LHCN-M2 (cell line): ENCODE measurements at places on chromosomes 13 and 19. TPM values are rescaled to one million over a fixed set of nuclear protein-coding genes. Genes with fewer than 3 reads are reported as not detected.

Gene IFNL1
- not detected in 2 replicates for total RNA-seq

DNA sequence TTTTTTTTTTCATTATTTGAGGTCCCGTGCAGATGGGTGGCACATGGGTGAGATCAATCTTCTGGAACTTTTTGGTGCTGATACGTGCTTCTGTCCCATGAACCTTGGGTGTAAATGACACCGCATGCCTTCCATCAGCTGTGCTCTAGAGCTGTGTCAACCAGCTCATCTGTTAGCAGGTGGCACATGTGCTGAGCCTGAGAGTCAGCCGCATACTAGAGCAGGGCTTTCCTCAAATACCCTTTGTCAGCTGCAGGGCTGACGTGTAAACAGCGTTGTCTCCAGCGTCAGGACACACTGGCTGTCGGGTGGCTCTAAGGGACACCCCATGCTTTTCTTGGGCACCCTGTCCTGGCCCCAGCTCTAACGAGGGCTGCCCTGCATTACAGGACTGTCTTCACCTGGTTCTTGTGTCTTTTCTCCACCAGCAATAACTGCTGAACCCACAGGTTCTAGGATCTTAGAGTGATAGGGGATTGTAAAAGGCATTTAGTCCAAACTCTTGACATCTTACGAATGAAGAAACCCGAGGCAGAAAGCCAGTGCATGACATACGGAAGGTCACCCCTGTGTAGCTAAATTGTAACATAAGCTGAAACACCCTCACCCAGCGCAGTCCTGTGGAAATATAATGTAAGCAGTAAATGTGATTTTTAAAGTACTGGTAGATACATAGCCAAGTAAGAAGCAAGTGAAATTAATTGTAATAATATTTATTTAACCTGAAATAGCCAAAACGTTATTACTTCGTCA, 119.5 kb downstream of the LRCH1 start:
- no peak for DNase-seq

Gene DCT
- 0.06 TPM in 1 of 2 replicates, not detected in the other for total RNA-seq

- DNase-seq: peak; percentile 36
Measured at GRCh38 chr19:7988307-7988706, 17.1 kb downstream of the ELAVL1 start.

Gene SELENOV
- not detected in 2 replicates for total RNA-seq

Gene CYSLTR2
- not detected in 2 replicates for total RNA-seq

Gene FPR3
- not detected in 2 replicates for total RNA-seq

GRCh38 chr19:39327363-39328045, 6.8 kb upstream of the LRFN1 start:
- no peak for DNase-seq

- DNase-seq: peak; percentile 74
Measured at GRCh38 chr13:97339019-97339987, 94.7 kb upstream of the RAP2A start.

DNA sequence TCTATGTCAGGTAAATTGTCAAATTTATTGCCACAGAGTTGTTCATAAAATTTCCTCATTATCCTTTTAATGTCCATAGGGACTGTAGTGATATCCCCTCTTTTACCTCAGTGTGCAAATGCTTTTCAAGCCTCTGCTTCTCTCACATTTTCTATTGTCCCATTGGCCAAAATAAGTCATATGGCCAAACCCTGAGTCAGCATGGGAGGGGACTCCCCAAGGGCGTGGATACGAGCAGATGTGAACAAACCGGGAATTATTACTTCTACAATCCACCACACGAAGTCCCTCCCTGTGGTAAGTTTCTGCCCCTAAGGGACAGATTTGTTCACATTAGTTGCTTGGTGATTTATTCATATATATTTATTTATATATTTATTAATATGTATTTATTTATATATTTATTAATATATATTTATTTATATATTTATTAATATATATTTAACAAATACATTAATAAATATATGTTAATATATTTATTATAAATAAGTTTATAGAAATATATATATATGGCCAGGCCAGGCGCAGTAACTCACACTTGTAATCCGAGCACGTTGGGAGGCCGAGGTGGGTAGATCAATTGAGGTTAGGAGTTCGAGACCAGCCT, 20.1 kb upstream of the CAMSAP3 start:
- peak; percentile 20 for DNase-seq

GRCh38 chr13:79349011-79349410, 57.0 kb downstream of the RBM26 start:
- no peak for DNase-seq

DNA sequence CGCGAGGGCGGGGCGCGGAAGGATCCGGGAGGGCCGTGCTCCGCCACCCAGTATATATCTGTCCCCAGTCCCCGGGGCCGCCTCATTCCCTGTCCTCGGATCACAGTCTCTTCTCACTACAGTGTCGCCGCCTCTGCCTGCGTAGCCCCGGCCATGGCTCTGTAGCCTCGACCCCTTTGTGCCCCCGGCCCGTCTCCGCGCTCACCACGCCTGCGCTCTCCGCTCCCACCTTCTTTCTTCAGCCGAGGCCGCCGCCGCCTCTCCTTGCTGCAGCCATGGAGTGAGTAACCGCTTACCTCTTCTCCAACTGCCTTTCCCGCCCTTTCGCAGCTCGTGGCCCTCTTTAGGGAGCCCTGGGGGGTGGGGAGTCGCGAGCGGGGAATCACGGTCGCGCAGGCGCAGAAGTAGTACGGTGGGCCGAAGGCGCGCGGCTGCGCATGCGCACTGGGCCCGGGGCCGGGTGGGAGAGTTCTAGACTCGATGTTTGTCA, at the start of the genes ATF5 and NUP62:
ATF5 (plus strand) TSS at position 85 of the 490 bp plus-strand sequence. CDS start 1,646 bp downstream, outside the sequence.
NUP62 (minus strand) TSS at position 384 of the 490 bp plus-strand sequence. CDS start 19,697 bp downstream, outside the sequence.
- DNase-seq: peak; percentile 86

DNA sequence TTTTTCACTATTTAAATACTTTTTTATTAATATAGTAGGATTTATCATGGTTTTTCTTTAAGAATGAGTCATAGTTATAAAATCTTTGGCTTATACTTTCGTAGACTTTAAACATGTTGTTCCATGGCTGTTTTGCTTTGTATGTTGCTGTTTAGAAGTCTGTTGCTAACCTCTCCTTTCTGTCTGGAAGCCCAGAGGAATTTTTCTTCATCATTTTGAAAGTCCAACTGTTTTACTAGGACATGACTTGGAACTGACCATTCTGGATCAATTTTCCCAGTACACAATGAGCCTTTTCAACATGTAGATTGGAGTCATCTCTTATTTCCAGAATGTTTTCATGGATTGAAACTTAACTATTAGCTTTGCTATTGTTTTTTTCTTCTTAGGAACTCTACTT, 7.9 kb downstream of the CAB39L start:
- peak; percentile 34 for DNase-seq

Gene CCL25
- total RNA-seq: not detected in 2 replicates

Gene SLC25A15
- total RNA-seq: 32.9 and 33.9 TPM in 2 replicates

Gene MED29
- 32.8 and 38.7 TPM in 2 replicates for total RNA-seq

Gene TPTE2
- total RNA-seq: not detected in 2 replicates

DNA sequence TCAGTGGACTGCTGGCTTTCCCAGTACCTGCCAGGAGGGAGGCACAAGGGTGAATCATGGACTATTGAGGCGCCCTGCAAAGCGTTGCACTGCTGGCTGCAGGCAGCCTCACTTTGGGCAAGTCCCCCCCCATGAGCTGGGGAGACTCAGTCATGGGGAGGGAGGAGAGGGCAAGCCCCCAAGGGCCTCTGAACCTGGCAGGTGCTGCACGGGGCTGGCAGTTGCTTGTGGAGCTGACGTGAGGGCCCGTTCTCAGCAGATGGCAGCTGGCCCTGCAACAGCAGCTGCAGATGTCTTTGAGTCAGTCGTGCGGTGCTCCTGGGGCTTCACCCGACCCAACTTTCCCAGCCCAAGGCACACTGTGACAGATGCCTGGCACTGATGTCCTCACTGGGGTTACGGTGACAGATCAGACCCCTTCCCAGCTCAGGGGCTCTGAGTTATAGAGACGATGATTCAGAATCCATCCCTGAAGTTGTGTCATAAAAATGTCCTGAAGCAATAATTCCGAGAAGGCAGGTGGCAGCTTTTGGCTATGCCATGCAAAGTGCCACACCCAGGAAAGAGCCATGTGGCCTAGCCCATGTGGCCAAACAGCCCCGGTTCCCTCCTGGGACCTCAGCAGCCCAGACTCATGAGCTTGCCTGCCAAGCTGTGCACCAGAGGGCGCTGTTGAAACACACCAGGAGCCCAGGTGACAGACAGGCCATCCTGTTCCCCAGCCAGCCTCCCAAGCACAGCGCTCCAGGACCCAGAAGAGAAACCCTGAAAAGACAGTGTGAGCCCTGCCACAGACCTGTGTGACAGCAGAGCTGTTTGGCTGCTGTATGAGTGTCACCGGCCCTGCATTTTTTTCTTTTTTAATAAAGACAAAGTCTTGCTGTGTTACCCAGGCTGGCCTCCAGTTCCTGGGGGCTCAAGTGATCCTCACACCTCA, 53.6 kb upstream of the LDLR start:
- DNase-seq: peak; percentile 97

GRCh38 chr19:40191836-40192646, 815 bp downstream of the MAP3K10 start:
- DNase-seq: peak; percentile 21

GRCh38 chr19:34145741-34146202, 26.5 kb upstream of the LSM14A start:
- peak; percentile 42 for DNase-seq

- no peak for DNase-seq
Measured at GRCh38 chr13:79909644-79910043, 428.7 kb downstream of the NDFIP2 start.

DNA sequence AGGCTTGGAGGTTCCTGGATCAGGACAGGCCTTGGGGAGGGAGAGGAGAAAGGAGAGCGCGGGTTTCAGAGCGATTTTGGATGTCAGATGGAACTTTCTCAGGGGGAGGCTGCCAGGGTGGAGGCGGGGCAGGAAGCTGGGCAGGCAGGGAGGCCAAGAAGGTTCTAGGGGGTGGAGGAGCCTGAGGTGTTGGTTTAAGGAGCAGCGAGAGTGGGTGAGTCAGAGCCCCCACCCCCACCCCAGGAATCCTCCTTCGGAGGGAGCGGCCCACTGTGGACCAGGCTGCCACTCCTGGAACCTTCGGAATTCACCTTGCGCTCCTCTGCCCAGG, 15.9 kb upstream of the NOP53 start:
- DNase-seq: peak; percentile 65

- peak; percentile 74 for DNase-seq
Measured at GRCh38 chr19:4267101-4267900, 11.8 kb upstream of the SHD start.

Gene CGB3
- total RNA-seq: not detected in 2 replicates

- no peak for DNase-seq
Measured at GRCh38 chr13:99993660-99994637, 12.4 kb downstream of the ZIC2 start.

GRCh38 chr19:45999653-46000121, 4.4 kb downstream of the CCDC61 start:
- DNase-seq: no peak

Gene SHANK1
- 3.6 and 6.3 TPM in 2 replicates for total RNA-seq

Gene MAB21L1
- 0.06 TPM in 1 of 2 replicates, not detected in the other for total RNA-seq

- peak; percentile 51 for DNase-seq
Measured at GRCh38 chr13:42899266-42899665, 92.8 kb downstream of the EPSTI1 start.

GRCh38 chr19:38735257-38735686, 9.0 kb downstream of the CAPN12 start:
- no peak for DNase-seq

Gene COL4A2
- 67.4 and 77.5 TPM in 2 replicates for total RNA-seq

DNA sequence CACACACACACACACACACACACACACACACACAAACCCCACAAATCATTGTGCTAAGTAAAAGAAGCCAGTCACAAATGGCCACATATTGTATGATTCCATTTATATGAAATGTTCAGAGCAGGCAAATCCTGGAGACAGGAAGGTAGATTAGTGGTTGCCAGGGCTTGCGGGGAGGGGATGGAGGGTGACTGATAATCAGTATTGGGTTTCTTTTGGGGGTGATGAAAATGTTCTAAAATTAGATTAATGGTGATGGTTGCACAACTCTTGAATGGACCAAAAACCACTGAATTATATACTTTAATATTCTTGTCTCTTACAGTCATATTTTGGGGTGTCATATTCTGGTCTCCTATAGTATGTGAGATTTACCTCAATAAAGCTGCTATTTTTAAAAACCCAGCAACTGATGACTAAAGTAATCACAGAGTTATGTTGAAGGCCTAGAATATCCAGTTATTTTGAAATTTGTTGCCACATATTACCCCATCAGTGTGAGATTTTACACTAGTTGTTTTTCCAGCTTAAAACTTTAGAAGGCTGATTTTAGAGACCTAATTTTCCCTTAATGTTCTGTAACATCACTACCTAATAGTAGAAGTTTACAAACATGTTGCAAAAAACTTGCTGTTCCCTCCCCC, 20.3 kb downstream of the FLT1 start:
- DNase-seq: no peak

Gene KLK10
- total RNA-seq: not detected in 2 replicates

GRCh38 chr13:82947683-82948082, 934.6 kb downstream of the SLITRK1 start:
- no peak for DNase-seq

Gene ZNF230
- total RNA-seq: 2.7 and 4.7 TPM in 2 replicates

Gene RFPL4AL1
- not detected in 2 replicates for total RNA-seq

Gene MYH14
- total RNA-seq: not detected in 2 replicates

DNA sequence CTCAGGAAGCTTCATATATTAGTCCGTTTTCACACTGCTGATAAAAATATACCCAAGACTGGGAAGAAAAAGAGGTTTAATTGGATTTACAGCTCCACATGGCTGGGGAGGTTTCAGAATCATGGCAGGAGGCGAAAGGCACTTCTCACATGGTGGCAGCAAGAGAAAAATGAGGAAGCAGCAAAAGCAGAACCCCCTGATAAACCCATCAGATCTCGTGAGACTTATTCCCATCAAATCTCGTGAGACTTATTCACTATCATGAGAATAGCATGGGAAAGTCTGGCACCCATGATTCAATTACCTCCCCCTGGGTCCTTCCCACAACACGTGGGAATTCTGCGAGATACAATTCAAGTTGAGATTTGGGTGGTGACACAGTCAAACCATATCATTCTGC, 23.1 kb downstream of the FLT3 start:
- DNase-seq: peak; percentile 1

DNA sequence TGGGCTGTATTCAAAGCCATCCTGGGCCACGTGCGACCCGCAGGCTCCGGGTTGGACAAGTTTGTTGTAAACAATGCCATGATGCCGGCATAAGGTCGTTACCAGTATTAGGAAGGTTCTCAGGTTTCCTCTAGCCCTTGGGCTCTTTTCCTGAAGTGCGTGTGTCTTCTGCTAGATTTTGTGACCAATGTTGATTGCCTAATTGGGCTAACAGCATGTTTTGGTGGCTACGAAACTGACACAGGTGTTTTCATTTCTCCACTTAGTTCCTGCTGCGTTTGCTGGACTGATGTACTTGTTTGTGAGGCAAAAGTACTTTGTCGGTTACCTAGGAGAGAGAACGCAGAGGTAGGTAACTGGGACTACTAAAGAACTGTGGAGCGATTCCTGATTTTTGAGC, 20.3 kb downstream of the ALOX5AP start:
- no peak for DNase-seq

DNA sequence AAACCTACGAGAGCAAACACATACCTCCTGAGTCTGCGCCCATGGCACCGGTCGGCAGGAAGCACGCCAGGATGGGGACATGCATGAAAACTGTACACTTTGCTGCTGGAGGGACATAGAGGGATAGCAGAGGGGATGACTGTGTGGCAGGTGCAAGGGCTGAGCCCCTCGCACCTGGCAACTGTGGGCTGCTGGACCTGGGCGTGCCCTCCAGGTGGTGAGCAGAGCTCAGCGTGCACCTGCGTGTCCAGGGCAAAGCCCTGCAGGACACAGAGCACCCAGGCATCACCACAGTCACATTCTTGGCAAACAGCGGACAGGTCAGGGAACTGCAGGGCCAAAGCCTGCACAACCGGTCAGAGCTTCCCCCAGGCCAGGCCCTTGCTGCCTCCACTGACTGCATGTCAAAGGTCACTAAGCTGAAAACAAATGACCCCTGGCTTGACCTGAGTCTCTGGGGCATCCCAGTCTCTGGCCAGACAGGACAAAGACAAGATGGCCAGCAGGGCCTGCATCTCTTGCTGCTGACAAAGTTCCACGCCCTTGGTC, 9.0 kb upstream of the ISYNA1 start:
- no peak for DNase-seq
